ENCODE measurements at places on chromosomes 7 and 10. TPM values are rescaled to one million over a fixed set of nuclear protein-coding genes. Genes with fewer than 3 reads are reported as not detected.

DNA sequence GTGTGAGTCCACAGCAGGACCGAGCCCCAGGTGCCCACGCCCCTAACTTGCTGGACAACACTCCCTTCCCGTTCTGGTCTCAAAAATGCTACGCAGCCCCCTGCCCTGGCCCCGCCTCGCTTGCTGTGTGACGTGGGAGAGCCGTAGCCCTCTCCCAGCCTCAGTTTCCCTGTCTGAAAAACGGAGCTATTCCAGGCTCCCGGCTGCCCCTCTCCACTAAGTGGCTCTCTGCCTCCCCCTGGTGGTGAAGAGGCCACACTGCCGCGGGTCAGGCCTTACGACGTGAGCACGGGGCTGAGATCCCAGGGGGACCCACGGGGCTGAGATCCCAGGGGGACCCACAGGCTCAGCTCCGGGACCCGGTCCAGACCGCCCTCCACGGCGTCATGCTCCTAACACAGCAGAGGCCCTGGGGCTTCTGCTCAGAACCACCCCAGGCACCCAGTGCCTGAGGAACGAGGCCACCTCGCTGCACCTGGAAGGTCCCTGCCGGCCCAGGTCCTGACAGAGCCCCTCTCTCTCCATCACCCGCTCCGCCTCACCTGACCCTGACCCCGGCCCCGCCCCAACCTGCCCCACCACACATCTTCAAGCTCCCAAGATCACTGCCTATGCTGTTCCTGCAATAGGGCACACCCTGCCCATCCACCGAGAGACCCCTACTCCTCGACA, 26.7 kb downstream of the MICALL2 start:
- peak; percentile 91 for DNase-seq

- no peak for DNase-seq
Measured at GRCh38 chr10:23694446-23694920, 255.6 kb downstream of the OTUD1 start.

DNA sequence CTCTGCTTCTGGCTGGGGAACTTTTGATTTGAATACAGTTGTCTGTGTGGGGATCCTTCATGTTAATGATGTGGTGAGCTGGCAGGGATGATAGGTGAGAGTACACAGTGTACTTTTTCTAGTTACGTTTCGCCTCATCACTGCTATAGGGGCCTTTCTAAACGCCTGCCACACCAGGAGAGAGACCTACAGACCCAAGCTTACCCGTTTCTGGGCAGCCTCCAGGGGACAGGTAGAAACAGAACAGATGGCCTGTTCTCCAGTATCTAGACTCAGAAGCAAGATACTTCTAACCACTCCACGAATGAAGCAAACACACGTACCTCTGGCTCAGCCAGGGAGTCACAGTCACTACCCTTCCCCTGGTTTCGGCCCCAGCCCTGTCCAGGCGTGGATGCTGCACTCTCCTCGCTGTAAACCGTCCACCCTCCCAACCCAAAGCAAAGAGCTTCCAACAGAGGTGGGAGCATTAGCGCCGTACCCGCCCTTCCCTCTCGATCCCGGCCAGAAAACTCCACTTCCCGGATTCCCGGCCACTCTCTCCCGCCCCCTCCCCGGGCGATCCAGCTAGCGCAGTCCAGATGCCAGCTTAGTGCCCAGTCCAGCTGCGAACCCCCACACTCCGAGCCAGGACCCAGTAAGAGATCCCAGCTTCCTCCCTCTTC, 1.2 kb downstream of the CCDC6 start:
- peak; percentile 70 for DNase-seq

MEOX2 gene
- total RNA-seq: 142 TPM

DNA sequence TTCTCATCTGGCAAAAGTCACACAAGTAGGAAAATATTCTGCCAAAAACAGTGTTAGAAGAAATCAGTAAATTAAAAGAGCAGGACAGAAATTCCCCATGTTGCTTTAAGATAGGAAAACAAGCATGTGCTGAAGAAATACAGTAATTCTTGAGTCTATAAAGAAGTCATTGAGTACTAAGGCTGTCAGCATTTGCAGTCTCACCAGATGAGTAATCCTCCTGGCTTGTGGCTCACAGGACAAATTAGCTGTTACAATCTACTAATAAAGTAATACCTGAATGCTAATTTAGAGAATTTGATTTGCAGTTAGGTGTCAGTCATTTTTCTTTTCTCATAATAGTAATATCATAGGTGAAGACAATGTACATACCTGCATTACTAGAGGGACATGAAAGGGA, 1158.9 kb upstream of the CELF2 start:
- no peak for DNase-seq

- DNase-seq: no peak
Measured at GRCh38 chr10:15796098-15796759, 64.1 kb downstream of the MINDY3 start.

ADCYAP1R1 gene
- 9.1 TPM for total RNA-seq

DNA sequence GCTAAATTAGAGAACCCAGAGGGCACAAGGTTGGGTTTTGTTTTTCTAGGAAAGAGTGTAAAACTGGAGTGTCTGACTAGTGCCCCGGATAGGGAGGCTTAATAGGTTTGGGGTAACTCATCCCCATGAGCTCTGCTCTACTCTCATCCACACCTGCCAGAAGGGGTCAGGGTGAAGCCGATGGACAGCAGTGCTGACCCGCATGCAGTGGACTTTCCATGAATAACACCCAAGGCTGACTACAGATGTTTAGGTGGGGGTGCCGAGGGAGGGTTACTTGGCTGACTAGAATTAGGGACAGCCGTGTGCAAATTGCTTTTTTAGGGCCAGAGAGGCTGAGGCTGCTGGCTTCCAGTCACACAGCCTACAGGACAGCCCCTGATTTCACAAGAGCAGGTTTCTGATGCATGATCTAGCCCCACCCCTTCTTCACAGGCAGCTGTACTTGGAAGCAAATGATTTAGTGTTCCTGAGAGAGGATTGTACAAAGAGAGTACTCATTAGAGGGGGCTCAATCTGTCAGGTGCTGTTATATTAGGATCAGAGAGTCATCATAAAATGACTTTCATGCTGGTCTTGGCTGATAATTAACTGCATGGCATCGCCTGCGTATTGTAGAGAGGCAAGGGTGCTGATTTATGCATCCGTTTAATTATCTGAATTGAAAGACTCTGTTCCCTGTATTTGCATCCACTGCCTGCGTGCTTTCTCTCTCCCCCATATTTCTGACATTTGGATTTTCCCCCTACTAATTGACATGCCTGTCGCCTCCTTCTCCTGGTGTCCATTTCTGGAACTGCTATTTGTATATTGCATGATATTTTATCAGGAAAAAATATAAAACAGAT, 9.5 kb downstream of the INHBA start:
- no peak for DNase-seq

DNA sequence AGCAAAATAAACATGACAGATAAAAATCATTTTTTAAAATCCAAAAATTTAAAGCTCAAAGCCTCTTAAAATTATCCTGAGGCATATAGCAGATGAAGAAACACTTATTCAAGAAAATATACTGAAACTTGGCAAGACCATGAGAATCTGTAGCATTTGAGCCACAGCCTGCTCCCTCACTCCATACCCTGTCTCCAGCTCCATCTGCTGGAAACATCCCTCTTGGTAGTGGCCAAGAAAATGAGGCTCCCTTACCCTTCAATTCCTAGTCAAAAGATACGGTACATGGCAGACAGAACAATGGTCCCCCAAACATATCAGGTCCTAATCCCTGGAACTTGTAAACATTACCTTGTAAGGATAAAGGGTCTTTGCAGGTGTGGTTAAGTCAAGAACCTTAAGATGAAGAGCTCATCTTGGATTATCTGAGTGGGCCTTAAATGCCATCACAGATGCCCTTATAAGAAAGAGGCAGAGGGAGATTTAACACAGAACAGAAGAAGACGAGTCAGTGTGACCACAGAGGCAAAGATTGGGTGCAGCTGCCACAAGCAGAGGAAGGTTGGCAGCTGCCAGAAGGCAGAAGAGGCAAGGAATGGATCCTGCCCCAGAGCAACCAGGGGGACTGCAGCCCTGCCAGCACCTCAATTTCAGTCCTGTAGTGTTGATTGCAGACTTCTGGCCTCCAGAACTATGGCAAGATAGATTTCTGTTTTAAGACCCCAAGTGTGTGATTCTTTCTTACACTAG, 149.4 kb downstream of the ZNF248 start:
- DNase-seq: no peak

CPED1 gene
- total RNA-seq: 41.9 TPM

DNA sequence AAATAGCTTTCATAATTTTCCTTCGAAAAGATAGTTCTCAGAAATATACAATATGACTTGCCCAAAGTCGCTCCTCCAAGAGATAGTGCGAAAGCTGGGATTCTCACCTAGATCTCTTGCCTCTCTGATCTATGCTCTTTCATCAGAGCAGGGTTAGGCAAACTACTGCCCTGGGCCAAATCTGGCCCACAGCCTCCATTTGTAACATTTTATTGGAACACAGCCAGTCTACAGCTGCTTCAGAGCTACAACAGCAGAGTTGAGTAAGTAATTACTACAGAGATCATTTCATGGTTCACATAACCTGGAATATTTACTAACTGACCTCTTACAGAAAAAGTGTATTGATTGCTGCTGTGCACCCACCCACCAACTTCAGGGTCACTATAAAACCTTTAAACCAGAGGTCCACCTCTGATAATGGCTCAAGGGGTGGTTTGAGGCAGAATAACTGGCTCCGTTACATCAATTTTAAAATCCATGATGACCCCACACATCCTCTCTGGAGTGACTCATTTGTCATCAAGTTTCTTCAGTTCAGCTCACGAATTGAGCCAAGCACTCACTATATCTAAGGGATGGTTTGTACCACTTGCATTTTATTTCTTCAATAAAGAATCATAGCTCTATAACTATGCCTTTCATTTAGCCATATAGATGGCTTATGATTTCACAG, 1019.0 kb downstream of the XPNPEP1 start:
- no peak for DNase-seq

- no peak for DNase-seq
Measured at GRCh38 chr7:93821463-93821862, 69.1 kb downstream of the TFPI2 start.

PTF1A gene
- not detected for total RNA-seq

- no peak for DNase-seq
Measured at GRCh38 chr10:90130321-90131086, 429.1 kb downstream of the KIF20B start.

- DNase-seq: no peak
Measured at GRCh38 chr10:89185658-89186057, 21.5 kb downstream of the CH25H start.

DNA sequence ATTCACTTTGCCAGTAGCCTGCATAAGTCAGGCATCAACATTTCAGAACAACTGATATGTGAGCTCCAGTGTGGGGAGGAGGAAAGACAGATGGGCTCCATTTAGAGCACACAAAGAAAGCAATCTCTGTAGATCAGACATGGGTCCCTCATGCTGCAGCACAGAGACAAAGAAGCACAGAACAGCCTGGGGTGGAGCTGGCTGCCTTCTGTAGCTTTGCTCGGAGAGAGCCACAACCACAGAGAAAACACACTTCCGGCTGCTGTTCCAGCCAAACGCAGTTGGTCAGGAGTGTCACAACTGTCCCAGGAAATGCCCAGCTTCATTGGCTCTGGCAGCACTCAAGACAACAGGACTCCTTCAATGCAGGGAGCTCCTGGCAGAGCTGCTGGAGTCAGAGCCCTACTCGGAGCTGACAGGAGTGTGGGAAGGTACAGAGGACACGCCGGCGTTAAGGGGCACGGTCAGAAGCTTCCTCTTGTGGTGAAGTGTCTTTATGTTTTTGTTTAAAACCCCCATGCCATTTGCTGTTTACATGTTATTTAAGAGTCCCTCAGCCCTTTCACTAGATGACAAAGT, 494.4 kb downstream of the TCERG1L start:
- no peak for DNase-seq

- peak; percentile 85 for DNase-seq
Measured at GRCh38 chr10:21526860-21527597, 1.5 kb upstream of the SKIDA1 start.

CDHR3 gene
- total RNA-seq: 8.2 TPM

NODAL gene
- total RNA-seq: not detected
